ENCODE measurements at places on chromosomes 5 and 9.

- no peak for DNase-seq
These were observed 8.4 kb upstream of the SETD9 start for GRCh38 chr5:56900858-56901578.

DNA sequence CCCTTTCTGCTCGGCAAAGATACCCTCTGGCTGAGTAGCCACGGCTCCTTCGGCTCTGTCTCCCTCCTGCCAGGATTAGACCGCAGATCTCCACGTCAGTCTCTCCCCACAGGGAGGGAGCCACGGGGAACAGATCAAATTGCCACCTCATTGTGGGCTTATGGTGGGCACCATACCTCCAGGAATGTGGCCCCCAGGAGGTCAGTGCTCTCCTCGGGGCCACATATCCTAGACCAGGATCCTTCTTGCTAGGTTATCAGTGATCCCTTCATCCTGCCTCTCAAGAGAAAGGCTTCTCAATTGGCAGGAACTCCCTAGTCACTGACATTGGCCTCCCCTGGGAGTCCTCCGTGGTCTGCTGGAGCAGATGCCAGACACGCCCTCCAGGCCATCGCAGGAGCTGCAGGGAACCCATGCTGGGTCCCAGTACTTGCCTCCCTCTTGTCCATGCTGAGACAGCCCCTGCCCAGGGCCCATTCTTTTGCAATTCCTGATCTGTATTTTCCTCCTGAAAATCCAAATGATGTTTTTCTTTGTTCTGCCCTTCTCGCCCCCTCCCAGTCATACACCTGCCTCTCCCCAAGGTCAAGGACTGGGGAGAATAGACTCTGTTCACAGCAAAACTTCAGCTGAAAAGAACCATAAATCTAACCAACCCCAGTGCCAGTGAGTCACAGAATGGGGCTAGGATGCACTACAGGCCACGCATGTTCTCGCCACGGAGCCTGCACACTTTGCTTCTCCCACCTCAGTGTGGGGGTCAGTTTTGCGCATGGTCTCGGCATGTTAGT, 31.6 kb upstream of the ENHO start:
- no peak for DNase-seq

DNA sequence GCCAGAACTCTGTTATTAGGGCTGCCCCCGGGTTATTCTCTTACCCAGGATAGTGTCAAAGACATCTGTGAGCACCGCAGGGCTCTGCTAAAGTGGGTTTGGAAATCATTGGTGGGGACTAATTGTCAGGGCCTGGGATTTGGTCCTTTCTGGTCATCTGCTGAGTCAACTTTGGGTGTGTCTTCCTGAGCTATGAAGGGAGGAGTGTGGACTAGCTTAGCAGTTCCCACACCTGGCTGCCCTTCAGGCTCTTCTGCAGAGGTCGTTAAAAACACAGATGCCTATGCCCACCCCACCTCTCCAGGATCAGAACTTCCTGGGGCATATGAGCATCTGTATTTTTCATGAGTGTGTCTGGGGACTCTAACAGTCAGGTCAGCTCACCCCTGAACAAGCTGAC, 352.2 kb downstream of the SLIT3 start:
- DNase-seq, result no peak

DNA sequence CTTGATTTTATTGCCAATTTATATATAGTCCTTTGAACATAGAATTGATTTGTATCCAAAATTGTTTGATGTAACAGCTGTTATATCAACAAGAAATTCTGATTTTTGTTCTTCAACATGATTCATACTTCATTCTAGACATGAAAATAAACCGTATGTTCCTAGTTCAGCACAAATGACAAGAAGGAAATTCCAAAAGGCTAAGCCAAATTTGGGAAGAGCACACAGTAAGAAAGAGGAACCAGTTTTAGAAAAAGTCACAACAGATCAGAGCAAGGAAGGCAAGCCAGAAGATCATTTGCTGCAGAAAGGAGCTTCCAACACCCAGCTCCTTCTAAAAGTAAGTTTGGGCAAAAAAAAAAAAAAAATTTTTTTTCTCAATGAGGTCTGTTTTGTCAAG, 65.0 kb upstream of the MCCC2 start:
- no peak for DNase-seq

- DNase-seq, result no peak
These were observed 9.0 kb upstream of the RAD23B start for GRCh38 chr9:107274096-107274495.

- DNase-seq, result no peak
These were observed 32.6 kb downstream of the GABRB2 start for GRCh38 chr5:161513942-161514341.

- DNase-seq, result no peak
These were observed 106.5 kb downstream of the EPB41L4A start for GRCh38 chr5:112312295-112313275.

- DNase-seq, result no peak
These were observed 53.6 kb downstream of the PRR16 start for GRCh38 chr5:120517607-120518252.

- no peak for DNase-seq
These were observed 98.2 kb downstream of the PCSK5 start for GRCh38 chr9:75988663-75989062.

- no peak for DNase-seq
These were observed 1.7 kb downstream of the SH3PXD2B start for GRCh38 chr5:172452398-172453205.

GRCh38 chr9:113957821-113958341, 81.8 kb downstream of the ZNF618 start:
- DNase-seq, result no peak
